ENCODE measurements at places on chromosomes 16 and 17. TPM values are rescaled to one million over a fixed set of nuclear protein-coding genes. Genes with fewer than 3 reads are reported as not detected.

AANAT gene
- not detected for polyA plus RNA-seq

APOH gene
- not detected for polyA plus RNA-seq

GRCh38 chr16:63995025-63995424 lies 1126.8 kb downstream of the CDH11 start:
- no peak for DNase-seq

TRIM47 gene
- 7.7 TPM for polyA plus RNA-seq

DNA sequence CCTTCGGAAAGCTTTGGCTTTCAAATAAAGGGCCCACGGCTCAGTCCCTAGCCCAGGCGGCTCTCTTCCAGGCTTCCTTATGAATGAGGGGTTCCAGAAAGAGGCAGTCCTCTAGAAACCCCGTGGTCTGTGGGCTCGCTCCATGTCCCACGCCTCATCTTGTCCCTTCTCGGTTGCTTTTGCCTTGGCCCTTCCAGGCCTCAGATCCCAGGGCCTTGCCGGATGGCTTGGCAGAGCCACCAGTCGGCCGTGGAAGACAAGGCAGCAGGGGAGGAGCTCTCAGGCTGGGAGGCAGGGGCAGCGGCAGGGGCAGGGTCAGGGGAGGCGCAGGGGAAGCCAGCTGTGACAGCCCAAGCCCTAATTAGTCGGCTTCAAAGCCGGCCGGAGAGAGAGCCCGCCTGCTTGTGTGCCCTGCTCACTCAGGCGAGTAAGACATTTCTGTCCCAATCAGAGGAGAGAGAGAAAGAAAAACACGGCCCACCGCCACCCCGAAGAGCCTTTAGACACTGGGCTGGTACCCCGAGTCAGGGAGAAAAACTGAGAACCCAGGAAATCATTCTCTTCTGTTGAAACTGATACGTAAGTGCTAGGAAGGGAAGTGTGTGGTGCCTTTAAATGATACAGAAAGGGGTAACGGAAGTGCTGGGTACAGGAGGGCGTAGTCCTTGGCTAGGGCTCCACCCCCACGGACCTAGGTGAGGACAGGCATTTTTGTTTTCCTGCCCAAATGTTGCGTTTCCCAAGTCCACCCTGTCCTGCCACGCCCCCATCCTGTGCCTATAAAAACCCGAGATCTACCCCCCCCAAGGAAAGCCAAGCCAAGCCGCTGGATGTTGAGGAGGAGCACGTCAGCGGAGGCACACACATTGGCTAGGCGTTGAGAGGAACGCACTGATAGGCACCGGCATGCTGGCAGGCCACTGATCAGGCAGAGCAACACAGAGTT lies 27.8 kb upstream of the MEIOC start:
- DNase-seq, result no peak

GRCh38 chr17:535198-535597 lies 179.4 kb downstream of the VPS53 start:
- DNase-seq, result no peak

DNA sequence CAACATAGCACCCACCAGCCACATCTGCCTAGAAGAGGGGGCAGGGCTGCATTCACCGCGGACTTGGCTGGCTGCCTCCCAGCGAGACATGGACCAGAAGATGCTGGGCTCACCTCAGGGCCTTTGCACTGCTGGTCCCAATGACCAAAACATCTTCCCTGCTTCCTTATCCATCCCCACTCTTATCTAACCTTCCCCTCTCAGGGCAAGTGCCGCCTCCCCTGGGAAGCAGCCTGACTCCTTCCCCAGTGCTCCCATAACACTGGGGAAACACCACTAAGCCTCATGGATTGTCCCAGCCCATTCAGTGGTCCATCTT lies 5.7 kb downstream of the TMC6 start:
- no peak for DNase-seq

CPHXL gene
- polyA plus RNA-seq, result not detected

GRCh38 chr16:27720731-27721530 lies 171.0 kb downstream of the KATNIP start:
- no peak for DNase-seq

JPT1 gene
- 70.0 TPM for polyA plus RNA-seq

All from naive thymus-derived CD4-positive, alpha-beta T cell (primary cell).